ENCODE measurements at places on chromosomes 6 and 20.

GRCh38 chr20:53866794-53867740 is 203.3 kb downstream of the BCAS1 start:
- no peak for DNase-seq

DNA sequence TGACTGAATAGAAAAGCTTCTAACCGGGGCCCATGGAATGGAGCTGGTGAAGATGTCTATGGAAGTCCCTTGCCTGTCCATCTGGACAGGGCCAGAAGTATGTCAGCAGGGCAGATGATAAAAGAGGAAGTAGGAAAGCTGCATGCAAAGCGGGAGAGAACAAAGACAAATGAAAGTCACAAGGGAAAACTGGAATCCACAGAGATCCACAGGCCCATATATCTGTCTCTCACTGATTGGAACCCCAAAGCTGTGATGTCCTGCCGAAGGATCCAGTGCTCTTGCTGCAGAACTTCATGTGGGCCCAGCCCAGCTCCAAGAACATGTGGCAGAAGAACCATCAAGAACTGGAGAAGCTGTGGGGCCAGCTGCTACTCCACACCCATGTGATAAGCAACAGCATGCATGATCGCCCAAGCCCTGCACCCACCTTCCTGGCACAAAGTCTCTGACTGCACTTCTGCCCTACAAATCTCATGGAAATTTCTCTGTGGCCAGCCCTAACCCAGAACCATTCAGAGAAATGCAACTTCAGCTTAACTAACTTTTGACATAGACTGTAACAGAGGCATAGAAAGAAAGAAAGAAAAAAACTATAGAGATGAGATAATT is 716.0 kb downstream of the KIF16B start:
- no peak for DNase-seq

DNA sequence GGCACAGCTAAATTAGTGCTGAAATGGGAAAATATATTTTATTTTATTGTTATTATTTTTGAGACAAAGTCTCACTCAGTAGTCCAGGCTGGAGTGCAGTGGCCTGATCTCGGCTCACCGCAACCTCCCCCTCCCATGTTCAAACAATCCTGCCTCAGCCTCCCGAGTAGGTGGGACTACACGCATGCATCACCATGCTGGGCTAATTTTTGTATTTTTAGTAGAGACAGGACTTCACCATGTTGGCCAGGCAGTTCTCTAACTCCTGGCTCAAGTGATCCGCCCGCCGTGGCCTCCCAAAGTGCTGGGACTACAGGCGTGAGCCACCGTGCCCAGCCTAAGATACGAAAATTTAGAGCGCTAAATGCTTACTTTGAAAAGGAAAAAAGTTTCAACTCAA is 4.8 kb downstream of the RAB23 start:
- DNase-seq: no peak

- DNase-seq: no peak
These were observed 32.3 kb upstream of the ALDH8A1 start for GRCh38 chr6:134982161-134982560.

DNA sequence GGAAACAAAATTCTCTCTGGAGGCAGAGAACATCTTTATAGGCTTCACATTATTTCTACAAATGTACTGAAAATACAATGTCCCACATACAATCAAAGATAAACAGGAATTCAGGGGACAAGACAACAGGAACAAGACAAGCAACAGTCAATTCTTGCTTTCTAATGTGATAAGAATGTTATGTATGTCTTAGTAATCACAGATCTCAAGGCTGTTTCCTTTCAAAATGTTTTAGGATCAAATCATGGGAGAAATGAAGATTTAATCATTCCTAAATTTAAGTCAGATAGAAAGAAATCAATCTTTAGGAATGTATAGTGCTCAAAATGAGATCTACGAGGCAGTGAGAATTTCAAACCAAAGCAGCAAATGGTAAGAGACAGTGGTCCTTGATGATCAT is 32.1 kb downstream of the NEDD9 start:
- DNase-seq: no peak

DNA sequence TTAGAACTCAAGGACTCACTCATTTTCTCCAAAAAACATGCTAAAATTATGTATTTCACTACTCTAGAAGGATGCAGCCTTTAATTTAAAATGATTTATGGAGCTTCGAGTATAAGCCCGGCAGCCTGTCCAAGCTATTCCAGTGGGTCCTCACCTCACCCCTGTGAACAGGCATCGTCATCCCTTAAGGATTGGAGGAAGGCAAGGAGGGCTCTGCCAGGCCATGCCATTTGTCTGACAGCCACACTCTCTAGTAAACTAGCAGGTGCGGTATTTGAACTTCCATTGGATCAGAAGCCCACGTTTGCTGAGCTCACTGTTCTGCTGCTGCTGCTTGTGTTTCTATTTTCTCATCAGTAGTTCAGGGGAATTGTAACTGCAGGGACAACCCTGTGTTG is 39.8 kb upstream of the NAA20 start:
- no peak for DNase-seq

DNA sequence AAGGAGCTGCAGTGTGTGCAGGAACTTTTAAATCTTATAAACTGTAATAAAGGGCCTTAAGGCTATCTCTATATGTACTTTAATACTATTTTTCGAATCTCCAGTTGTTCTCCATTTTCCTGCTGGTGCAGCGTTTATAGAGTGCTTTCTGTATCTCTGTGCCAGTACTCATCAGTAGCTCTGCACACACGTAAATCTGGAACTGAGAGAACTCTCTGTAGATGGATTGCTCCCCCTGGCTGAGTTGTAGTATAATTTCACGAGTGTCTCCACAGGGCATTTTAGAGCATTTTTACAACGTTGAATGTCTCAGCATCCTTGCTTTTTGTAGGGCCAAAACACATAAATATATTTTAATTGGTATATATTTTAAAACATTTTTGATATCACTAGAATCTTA is 256.5 kb downstream of the TRDN start:
- no peak for DNase-seq

DNA sequence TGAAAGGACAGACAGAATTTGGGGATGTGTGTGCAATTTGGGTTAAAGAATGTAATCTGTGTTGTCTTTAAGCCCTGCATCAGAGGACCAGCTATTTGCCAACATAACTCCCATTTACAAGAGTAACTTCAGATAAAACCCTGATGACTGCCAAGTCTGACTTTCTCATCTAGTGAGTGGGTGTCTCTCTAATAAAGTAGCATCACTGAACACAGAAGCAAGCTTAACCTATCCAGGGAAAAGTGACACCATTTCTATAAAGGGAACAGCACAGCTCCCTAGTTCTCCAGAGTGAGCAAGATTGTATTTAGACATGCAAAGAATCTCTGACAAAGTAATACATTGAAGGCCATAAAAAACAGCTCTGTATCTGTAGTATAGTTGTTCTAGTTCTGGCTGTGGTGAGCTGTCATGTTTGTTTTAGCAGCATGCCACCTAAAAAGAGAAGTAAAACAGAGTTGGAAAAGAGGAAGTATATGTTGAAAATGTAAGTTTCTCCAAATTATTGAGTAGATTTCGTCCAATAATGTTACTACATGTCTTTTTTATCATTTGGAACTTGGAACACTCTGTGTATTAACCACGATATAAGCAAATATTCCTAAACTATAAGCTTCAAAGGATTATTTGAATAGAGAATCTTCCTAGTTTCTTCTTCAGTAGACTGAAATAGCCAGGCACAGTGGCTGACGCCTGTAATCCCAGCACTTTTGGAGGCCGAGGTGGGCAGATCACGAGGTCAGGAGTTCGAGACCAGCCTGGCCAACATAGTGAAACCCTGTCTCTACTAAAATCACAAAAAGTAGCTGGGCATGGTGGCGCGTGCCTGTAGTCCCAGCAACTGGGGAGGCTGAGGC is 8.8 kb upstream of the PIM1 start:
- DNase-seq: no peak

DNA sequence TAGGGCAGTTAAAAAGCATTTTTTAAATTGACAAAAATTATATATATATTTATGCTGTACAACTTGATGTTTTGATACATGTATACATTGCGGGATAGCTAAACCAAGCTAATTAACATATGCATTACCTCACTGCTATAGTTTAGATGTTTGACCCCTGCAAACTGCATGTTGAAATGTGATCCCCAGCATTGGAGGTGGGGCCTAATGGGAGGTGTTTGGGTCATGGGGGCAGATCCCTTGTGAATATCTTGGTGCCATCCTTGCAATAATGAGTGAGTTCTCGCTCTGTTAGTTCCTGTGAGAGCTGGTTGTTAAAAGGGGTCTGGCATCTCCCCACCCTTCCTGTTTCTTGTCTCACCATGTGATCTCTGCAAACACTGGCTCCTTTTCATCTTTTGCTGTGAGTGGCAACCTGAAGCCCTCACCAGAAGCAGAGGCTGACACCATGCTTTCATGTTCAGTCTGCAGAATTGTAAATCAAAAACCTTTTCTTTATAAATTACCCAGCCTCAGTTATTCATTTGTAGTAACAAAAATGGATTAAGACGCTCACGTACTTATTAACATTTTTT is 111.8 kb downstream of the MCHR2 start:
- no peak for DNase-seq

GRCh38 chr6:135922174-135922573 is 70.7 kb downstream of the PDE7B start:
- DNase-seq: no peak

GRCh38 chr20:10922941-10923340 is 249.1 kb upstream of the JAG1 start:
- no peak for DNase-seq

DNA sequence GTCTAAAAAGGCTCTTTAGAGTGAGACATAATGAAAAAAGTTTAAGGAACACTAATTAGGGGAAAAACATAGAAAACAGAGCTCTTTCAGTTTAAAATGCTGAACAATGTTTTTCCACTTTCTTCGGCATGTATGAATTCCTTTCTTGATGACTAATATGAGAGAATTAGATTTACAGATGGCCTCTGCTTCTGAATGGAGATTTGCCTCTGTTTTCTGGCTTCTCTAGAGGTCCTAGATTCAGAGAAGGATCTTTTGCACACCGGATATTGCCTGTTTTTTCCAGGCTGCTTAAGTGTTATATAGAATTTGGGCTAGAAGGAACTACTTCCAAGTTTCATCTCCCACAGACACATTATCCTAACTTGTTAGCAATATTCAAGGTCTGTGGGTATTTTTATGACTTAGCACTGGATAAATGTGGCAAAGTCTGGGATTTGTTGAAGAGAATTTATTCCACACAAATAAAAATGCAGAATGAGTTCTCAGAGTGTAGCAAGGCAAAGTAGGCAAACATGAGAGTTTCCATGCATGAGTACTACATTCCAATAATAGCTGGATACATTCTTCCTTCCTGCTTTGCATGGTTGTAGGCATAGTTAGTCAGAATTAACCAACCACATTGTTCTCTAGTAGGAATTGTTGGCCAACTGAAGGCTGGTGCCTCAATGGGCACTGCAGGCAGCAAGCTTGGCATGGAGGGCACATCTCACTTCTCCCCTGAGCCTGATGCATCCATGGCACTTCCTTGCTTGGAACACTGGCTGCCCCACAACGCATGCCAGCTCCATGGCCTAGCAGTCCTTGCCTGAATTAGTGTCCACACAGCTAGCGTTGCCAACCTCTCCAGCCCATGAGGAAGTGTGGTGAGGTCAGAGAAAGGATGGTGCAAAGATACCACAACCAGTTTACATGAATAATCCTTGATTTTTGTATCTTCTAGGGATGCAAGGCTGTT is 224.2 kb downstream of the CLIC5 start:
- DNase-seq: no peak

DNA sequence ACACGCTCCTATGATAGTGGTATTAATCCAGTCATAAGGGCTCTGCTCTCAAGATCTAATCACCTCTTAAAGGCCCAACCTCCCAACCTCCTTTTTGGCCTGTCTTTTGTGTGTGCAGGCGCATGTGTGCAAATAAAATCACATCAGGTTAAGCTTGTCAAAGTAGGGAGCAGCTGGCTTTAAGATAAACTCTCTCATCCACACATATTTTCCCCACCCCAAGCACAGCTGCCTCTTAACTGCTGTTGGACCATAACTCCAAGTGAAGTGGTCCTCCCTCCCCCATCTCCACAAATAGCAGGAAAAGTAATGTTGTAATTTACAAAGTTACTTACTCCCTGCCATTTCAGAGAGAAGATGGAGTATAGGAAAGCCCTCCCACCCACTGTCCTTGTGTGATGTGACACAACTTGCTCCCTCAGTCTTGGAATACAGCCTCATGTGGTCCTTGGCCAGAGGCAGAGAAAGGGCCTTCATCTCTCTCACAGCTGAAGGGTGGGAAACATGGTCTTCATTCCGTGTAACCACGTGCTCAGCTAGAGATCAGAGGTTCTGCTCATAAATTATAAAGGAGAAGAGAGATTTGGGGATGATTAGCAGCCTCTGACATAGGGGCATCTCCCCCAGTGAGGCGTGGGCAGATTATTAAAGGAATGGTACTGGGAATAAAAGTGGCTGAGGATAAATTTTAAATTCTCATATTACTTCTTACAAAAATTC is 74.8 kb upstream of the TPD52L1 start:
- DNase-seq: no peak

DNA sequence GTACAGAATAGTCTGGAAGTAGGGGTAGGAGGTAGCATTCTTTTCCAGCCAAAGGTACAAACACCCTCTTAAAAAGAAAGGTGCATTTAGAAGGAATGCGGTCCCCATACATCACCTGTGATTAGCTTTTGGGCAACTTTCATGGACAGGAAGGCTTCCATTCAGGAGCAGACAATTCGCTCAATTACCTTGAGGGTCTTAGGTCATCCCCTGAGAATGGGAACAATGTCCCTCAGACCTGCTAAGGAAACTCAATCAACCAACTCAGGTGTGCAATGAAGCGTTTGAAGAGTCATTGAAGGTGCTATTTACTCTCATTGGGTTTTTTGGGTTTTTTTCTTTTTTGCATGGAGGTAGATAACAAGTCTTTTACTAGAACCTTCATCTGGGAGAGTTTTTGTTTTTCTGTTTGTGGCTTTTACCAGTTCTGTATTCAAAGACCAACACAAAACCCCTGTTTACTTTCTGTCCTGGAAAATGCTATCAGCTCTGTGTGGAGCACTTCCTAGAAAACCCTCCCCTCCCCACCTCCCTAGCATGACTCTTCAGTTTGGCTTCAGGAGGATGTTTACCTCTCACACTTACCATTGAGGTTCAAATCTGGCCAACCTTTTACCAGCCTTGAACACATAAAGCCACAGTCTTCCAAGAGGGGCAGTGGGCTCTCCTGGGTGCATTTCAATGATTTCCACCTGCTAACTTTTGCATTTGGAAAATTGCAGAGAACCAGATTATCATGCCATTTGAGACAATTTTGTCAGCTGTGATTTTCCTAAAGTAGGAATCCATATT is 271.2 kb upstream of the PRDM1 start:
- DNase-seq: no peak

GRCh38 chr6:159064477-159064876 is 19.7 kb upstream of the TAGAP start:
- DNase-seq: no peak

DNA sequence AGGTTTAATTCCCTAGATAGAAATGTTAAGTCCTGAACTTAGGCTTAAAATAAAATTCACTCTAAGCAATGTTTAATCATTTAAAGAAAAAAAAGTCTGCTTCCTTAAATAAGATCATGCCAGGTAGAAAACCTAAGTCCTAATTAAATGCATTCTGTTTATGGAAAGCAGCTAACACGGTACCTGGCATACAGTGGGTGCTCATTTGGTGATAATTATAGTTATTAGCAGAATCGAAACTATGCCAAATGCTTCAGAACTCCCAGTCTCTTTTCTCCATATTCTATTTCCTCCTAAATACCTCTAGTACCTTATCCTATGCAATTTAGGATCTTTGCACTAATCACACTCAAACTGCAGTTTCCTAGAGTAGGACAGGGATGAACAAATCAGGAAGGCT is 331.8 kb downstream of the EPHA7 start:
- no peak for DNase-seq
